ENCODE measurements at places on chromosomes 4 and X. TPM values are rescaled to one million over a fixed set of nuclear protein-coding genes. Genes with fewer than 3 reads are reported as not detected.

The BRCC3 gene
- total RNA-seq, result 16.2 TPM

DNA sequence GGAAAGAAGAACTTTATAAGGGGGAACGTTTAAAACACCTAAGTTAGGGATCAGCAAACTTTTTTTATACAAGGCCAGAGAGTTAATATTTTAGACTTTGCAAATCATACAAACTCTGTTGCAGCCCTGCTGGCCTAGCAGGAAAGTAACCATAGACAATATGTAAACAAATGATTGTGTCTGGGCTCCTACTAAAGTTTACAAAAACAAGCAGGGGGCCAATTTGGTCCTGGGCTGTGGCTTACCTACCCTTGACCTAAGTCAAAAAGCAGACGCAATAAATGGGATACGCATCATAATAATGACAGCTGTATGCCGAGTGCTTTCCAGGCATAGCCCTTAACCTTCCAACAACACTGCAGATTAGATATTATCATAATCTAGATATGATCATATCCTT lies 4.9 kb downstream of the TASL start:
- no peak overlapping the region for H3K4me3 ChIP-seq
- H3K4me1 ChIP-seq, result no peaks in the 10 kb centered on the region
- no peak overlapping the region for H3K27ac ChIP-seq
- H3K36me3 ChIP-seq, result no peaks in the 10 kb centered on the region

DNA sequence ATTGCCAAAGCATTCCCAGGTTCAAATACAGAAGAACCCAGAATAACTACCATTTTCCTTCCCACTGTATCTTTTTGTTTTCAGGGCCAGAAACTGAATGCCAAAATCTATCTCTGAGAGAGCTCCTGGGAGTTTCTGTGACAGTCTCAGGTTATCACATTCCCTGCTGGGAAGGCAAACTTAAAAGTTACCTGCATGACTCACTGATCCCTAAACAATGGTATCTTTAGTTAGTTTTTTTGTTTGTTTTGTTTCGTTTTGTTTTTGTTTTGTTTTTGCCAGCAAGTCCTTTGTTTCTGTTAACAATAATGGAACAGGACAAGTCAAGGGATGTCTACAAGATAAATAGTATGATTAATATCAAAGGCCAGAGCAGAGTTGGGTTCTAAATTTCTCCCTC lies 34.3 kb downstream of the PAPSS1 start:
- H3K27me3 ChIP-seq, result no peaks in the 10 kb centered on the region
- DNase-seq, result no peak
- H3K4me3 ChIP-seq, result no peak overlapping the region
- no peak overlapping the region for H3K27ac ChIP-seq
- H3K4me1 ChIP-seq, result no peaks in the 10 kb centered on the region
- H3K36me3 ChIP-seq, result no peaks in the 10 kb centered on the region

- H3K4me3 ChIP-seq, result no peak overlapping the region
- DNase-seq, result no peak
- no peaks in the 10 kb centered on the region for H3K27me3 ChIP-seq
Observed at GRCh38 chr4:127445471-127445870, 187.3 kb upstream of the INTU start.

DNA sequence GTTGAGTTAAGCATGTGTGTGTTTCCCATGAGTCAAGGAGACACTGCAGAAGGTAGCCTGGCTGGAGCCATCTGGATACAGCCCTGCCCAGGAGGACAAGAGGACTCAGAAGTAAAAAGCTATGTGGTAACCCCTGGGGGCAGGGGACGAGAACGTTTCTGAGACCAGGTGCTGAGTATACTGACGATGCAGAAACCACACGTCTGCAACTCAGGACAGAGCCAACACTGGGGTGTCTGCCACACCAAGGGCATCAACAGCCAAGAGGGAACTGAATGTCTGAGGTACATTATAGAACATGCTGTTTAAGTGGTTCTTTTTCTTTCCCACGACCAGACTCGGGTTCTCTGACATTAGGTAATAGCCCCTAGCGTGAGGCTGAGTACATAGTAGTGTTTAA lies 94.1 kb upstream of the GPR34 start:
- no peaks in the 10 kb centered on the region for H3K27me3 ChIP-seq
- no peaks in the 10 kb centered on the region for H3K36me3 ChIP-seq
- H3K4me1 ChIP-seq, result no peaks in the 10 kb centered on the region
- DNase-seq, result no peak
- no peak overlapping the region for H3K27ac ChIP-seq

DNA sequence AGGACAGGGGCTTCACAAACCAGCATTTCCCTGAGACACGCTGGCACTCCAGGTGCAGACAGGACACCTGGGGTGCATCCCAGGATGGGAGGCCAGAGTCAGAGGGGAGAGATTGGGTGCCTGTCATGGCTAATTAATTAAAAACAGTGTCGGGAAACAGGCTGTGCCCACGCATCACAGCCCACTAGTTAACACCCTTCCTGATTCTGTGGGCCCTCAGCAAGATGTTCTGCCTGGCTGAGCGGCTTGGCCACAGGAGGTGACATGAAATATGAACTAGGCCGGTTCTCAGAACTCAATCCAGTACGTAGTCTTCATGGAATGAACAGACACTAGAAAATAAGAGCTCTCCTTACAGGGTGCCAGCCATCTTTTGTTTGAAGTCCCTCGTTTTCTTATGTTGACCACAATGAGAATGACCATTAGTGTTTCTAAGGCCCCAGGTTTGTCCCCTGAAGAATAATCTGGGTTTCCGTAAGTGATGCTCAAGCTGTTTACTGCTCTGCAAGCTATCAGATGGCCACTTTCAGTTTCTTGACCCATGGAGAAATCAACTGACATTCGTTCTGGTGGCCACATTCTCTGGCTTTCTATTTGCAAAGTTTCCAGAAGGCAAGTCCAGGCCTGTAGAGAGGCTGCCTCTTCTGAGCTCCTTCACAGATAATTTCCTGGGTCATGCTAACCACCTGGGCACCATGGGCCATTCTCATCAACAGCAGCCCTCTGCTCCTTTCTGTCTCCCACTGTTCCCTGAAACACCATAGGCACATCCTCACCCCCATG lies 72.3 kb downstream of the SLC34A2 start:
- no peaks in the 10 kb centered on the region for H3K4me1 ChIP-seq
- H3K27me3 ChIP-seq, result no peaks in the 10 kb centered on the region
- no peaks in the 10 kb centered on the region for H3K36me3 ChIP-seq
- no peak overlapping the region for H3K27ac ChIP-seq
- DNase-seq, result no peak
- H3K4me3 ChIP-seq, result no peak overlapping the region

- DNase-seq, result peak; percentile 31
- H3K4me3 ChIP-seq, result no peak overlapping the region
- no peak overlapping the region for H3K27ac ChIP-seq
- no peaks in the 10 kb centered on the region for H3K36me3 ChIP-seq
- H3K27me3 ChIP-seq, result no peaks in the 10 kb centered on the region
Observed at GRCh38 chr4:76457885-76458284, 22.9 kb downstream of the SHROOM3 start.

DNA sequence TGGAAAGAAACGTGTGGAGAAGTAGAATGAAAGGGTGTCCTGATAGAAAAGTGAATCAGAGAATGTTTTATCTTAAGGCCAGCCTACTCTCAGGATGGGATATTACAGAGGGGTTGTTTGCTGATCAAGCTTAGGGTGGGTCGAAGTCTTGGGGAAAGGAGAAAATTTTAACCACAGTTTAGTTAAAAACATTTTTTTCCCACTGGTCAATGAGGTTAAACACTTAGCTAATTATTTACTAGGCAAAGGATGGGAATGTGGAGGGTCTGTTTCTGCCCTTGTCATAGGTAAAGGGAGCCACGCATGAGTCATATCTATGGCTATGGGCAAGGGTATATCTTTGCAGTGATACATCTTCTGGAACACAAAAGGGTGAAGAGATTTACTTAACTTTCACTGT lies 16.1 kb upstream of the SULT1E1 start:
- no peaks in the 10 kb centered on the region for H3K36me3 ChIP-seq
- no peaks in the 10 kb centered on the region for H3K4me1 ChIP-seq
- no peak overlapping the region for H3K27ac ChIP-seq
- no peak for DNase-seq
- H3K27me3 ChIP-seq, result no peaks in the 10 kb centered on the region

DNA sequence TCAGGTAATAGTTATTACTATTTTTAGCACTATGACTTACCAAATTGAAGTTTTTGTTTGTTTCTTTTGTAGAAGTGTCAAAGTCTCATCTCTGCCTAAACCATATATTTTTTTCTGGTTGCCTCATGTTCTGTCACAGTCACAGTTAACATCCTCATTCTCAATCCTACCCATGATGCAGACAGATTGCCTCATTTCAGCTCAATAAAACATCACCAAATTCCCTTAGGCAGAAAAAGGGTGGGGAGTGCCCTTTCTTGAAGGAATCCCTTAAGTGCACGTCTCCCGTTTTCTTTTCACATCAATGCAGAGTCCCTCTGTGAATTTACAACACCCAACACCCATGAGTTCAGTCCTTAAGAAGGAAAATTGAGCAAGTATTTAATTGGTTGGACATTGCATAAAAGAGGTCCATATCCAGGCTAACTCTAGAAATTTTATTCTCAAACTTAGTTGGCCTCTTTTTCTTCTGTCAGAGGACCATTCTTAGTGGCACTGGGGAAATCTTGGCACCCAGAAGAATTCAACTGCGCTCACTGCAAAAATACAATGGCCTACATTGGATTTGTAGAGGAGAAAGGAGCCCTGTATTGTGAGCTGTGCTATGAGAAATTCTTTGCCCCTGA lies 103.7 kb upstream of the BMPR1B start:
- no peak for DNase-seq
- no peaks in the 10 kb centered on the region for H3K27me3 ChIP-seq
- peaks cover 24% of the 10 kb centered on the region for H3K36me3 ChIP-seq

The YY2 gene
- 0.71 TPM for total RNA-seq

- no peaks in the 10 kb centered on the region for H3K27me3 ChIP-seq
- H3K27ac ChIP-seq, result no peak overlapping the region
- no peak overlapping the region for H3K4me3 ChIP-seq
- no peaks in the 10 kb centered on the region for H3K36me3 ChIP-seq
- no peak for DNase-seq
Observed at GRCh38 chr4:153004081-153004850, 68.1 kb downstream of the FHDC1 start.

- no peaks in the 10 kb centered on the region for H3K27me3 ChIP-seq
- DNase-seq, result no peak
- H3K36me3 ChIP-seq, result no peaks in the 10 kb centered on the region
- no peak overlapping the region for H3K27ac ChIP-seq
- no peaks in the 10 kb centered on the region for H3K4me1 ChIP-seq
Observed at GRCh38 chr4:140812916-140813315, 56.7 kb upstream of the TBC1D9 start.

GRCh38 chr4:40241941-40242340 lies 45.1 kb downstream of the RHOH start:
- H3K27me3 ChIP-seq, result no peaks in the 10 kb centered on the region
- DNase-seq, result no peak
- no peak overlapping the region for H3K27ac ChIP-seq
- H3K4me3 ChIP-seq, result no peak overlapping the region
- peaks cover 3% of the 10 kb centered on the region for H3K4me1 ChIP-seq

The RIBC1 gene
- total RNA-seq, result 3.1 TPM

GRCh38 chrX:139448996-139449395 lies 81.5 kb upstream of the F9 start:
- H3K27me3 ChIP-seq, result no peaks in the 10 kb centered on the region
- H3K27ac ChIP-seq, result no peak overlapping the region
- no peak for DNase-seq
- H3K36me3 ChIP-seq, result no peaks in the 10 kb centered on the region
- H3K4me1 ChIP-seq, result no peaks in the 10 kb centered on the region

The EFHC2 gene
- 1.1 TPM for total RNA-seq

GRCh38 chr4:152747444-152747843 lies 32.1 kb downstream of the TIGD4 start:
- no peaks in the 10 kb centered on the region for H3K4me1 ChIP-seq
- H3K27ac ChIP-seq, result no peak overlapping the region
- no peak for DNase-seq
- H3K27me3 ChIP-seq, result no peaks in the 10 kb centered on the region

DNA sequence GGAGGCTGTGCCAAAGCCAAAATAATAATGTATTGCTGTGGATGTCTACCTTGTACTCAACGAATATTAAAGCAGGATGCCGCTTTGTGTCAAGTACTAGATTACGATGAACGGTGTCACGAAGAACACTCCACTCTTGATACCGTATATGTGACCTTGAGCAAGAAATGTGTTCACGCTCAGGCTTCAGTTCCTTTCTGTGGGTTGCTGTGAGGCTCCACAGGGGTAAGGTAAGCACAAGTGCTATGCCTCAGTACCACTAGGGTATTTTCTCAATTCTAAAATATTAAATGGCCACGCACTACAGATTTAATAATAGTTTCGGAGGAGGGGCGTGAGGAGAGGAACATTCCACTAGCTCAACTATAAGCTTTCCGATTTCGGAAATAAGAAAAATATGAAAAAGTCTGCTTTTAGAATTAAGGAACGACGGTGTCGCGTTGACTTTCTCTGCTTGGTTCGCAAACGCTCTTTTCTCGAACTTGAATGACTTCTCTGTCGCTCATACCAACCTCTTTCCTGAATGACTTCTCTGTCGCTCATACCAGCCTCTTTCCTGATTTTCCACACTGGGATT lies 607 bp upstream of the SCOC start:
- H3K27ac ChIP-seq, result peak overlapping the region; percentile 88
- peaks cover 16% of the 10 kb centered on the region for H3K4me1 ChIP-seq
- no peak for DNase-seq
- no peaks in the 10 kb centered on the region for H3K27me3 ChIP-seq
- no peaks in the 10 kb centered on the region for H3K36me3 ChIP-seq

DNA sequence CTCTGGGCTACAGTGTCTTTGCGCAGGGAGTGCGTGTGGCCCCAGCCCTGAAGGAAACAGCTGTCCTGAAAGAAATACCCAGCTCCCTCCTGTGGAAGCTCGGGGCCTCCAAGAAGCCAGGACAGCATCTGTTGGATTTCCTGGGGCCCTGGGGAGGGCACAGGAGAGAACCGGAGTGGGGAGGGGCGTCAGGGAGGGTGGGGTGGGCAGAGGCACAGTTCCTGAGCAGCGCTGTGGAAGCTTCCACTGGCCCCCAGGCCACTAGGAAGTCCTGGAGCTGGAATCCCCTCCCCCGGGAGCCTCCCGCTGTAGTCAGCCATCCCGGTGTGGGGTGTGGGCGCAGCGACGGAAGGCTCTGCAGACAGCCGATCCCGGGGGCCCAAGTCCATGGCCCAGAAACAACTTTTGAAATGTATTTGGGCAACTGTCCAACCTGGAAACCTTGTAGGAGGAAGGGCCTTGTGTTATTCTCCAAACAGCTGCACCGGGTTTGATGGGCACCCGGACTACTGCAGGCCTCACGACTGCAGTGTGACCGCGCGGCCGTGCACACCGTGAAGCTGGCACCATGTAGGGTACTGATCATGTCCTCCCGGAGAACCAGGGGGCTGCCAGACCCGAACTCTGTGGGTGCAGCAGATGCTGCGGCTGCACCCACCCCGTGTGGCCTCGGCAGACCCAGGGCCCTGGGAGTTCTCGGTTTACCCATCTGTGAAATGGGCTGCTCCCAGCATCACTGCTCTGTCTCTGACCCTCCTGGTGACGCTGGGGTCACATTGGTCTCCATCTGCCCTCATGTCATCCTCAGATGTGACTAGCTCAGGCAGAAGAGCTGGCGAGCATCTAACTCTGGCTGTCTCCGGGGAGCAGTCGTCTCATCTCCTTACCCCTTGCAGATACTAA lies 68.5 kb upstream of the HMX1 start:
- H3K4me3 ChIP-seq, result no peak overlapping the region
- H3K36me3 ChIP-seq, result no peaks in the 10 kb centered on the region
- no peaks in the 10 kb centered on the region for H3K4me1 ChIP-seq
- H3K27me3 ChIP-seq, result no peaks in the 10 kb centered on the region
